A549 treated with Hydrocortisone at 1 μM for 4 hours (cell line): ENCODE measurements at places on chromosomes 4 and X. TPM values are rescaled to one million over a fixed set of nuclear protein-coding genes. Genes with fewer than 3 reads are reported as not detected.

TECRL gene
- total RNA-seq, result not detected in 5 replicates

HSFX3 gene
- total RNA-seq, result not detected in 5 replicates

FRMD7 gene
- not detected in 5 replicates for total RNA-seq

PRSS12 gene
- total RNA-seq, result 0.14 to 0.24 TPM (median 0.15 TPM) in 5 replicates

CCDC110 gene
- total RNA-seq, result not detected in 5 replicates

BMPR1B gene
- 4.7 to 8.3 TPM (median 6.3 TPM) in 5 replicates for total RNA-seq

SPACA5 gene
- not detected in 5 replicates for total RNA-seq

PLAC8 gene
- 0.46 to 1.2 TPM (median 1.1 TPM) in 5 replicates for total RNA-seq

SORCS2 gene
- 3.0 to 5.8 TPM (median 4.4 TPM) in 5 replicates for total RNA-seq
